ENCODE measurements at places on chromosomes 12 and 14.

DNA sequence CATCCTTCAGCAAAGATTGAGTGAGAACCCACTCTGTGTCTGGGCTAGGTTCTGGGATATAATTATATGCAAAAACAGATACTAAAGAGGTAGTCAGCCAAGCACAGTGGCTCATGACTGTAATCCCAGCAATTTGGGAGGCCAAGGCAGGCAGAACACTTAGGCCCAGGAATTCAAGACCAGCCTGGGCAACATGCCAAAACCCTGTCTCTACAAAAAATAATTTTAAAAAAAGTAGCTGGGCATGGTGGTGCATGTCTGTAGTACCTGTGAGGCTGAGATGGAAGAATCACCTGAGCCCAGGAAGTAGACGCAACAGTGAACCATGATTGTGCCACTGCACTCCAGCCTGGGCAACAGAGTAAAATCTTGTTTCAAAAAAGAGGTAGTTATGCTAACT lies 237.5 kb upstream of the HMGA2 start:
- no peak for DNase-seq

DNA sequence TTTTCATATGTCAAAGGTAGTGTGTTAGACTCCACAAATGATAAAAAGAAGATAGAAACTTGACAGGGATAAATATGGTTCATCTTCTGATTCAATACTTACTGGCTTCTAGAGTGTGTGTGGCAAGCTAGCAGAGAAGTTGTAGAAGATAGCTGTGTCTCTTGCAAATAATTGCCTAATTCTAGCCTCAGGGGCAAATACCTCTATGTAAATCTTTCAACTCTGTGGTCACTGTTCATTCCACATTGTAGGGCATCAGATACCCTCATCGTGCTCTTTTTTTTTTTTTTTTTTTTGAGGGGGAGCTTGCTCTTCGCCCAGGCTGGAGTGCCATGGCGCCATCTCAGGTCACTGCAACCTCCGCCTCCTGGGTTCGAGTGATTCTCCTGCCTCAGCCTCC lies 1.7 kb downstream of the OLR1 start:
- DNase-seq = no peak

GRCh38 chr14:68497011-68497410 lies 295.9 kb downstream of the ZFP36L1 start:
- no peak for DNase-seq

DNA sequence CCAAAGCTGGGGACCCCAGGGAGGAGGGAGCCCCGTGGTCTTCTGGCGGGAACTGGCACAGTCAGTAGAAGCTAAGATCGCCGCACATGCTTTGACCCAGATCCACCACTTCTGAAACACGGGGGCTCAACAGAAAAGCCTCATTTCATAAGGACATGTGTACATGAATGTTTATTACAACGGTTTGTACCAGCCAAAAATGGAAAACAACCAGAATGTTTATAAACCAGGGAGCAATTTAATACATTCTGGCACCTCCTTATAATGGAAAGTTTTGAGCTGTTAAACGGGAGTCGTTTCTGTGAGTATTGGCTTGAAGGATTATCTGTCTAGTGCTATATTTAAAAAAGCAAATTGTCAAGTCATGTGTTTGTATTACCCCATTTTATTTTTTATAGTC lies 7.3 kb upstream of the TMEM179 start:
- DNase-seq = no peak

GRCh38 chr12:123238961-123239360 lies 5.7 kb downstream of the MTRFR start:
- DNase-seq = no peak

DNA sequence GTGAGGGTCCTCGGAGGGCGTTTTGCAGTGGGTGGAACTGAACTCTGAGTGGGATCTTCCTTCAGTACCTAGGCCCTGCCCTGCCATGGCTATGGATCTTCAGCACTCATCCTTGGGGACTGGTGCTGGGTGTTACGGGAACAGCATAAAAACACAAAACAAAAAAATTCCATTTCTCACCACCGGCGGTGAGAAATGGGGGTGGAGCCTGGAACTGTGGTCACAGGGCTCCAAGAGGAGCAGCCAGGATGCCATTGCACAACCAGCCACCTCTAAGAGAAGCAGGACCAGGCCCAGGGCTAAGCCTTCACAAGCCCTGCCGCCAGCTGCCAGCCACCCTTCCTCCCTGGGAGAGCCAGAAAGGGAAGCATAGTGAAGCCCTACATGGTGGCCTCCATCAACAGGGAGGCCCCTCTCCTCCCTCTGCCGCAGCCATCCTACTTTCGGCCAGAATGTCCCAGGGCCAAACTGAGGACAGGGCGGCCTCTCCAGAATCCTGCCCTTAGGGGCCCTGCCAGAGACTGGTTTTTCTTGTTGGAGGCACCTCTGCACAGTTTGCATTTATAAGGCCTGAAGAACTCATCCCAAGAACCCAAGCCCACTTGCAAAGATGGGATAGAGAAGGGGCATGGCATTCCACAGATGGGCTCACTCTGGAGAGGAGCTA lies 76.5 kb downstream of the VCPKMT start:
- DNase-seq = no peak

DNA sequence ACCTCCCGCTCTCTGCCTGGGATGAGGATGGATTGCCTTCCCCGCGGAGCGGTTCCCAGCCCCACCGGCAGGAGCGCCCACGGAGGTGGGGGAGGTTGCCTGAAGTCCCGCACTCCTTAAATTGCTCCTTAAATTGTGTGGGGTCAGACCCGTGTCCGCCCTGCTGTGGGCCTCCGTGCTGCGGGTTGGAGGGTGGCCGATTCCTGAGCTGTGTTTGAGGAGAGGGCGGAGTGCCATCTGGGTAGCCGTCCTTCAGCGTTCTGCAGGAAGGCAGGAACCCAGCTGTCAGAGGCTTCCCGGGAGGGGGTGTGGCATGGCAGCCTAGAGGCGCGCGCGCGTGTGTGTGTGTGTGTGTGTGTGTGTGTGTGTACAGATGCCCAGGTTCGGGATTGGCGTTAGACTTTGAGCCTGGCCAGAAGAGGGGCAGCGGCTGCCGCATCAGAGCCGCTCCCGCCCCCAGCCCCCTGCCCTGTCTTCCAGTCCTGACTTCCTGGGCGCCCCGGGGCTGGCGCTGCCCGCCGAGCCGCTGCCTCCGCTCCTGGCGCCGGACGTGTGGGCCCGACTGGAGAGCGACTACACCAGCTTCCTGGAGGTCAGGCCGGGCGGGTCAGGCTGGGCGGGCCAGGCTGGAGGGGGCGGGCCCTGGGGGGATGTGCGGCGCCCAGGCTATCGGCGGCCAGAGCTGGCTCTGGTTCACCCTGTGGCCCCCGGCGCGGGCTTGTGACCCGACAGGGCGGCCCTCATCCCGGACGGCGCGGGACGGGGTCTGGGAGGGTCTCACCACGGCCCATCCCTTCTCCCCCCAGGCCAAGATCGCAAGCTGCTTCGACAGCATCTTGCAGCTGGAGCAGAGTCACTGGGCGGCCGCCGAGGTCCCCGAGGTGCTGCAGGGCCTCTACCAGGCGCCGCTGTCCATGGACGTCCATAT lies 9.2 kb downstream of the EXOC3L4 start:
- DNase-seq = peak; percentile 84

DNA sequence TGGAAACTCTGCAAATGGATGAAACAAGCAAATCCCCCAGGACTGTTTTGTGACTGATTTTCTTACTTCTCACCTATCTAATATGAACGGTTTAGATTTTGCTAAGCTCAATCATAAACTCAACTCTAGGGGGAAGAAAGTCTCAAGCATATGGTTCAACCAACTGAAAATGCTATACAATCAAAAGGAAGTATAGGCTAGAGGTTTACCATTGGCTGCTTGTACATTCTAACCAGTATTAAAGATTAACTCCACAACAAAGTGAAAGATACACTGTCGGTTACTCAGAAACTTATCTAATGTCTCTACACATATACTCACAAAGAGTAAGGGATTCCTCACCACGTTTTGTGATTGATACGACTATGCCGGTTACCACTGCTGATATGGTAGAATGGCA lies 281.8 kb upstream of the SOX5 start:
- DNase-seq = no peak

DNA sequence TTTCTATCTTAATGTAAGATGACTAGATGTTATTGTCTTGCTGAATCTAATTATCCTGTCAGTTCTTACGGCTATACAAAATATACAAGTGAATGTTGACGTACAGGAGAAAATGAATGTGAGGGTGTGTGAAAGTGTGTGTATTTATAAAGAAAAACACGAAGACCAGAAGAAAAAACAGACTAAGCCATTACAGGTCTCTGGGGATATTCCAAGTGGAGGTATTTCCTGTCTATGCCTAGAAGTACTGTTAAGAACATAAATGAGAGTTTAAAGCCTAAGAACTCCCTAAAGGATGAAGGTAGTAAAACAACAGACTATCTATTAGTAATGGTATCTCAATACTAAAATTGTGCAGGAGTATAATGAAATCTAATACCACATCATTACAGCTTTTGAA lies 7.6 kb downstream of the MDM1 start:
- no peak for DNase-seq

- DNase-seq = no peak
These were observed 72.1 kb downstream of the POLR3B start for GRCh38 chr12:106429636-106430035.

- no peak for DNase-seq
These were observed 5.0 kb upstream of the NPAS3 start for GRCh38 chr14:32933629-32934072.

DNA sequence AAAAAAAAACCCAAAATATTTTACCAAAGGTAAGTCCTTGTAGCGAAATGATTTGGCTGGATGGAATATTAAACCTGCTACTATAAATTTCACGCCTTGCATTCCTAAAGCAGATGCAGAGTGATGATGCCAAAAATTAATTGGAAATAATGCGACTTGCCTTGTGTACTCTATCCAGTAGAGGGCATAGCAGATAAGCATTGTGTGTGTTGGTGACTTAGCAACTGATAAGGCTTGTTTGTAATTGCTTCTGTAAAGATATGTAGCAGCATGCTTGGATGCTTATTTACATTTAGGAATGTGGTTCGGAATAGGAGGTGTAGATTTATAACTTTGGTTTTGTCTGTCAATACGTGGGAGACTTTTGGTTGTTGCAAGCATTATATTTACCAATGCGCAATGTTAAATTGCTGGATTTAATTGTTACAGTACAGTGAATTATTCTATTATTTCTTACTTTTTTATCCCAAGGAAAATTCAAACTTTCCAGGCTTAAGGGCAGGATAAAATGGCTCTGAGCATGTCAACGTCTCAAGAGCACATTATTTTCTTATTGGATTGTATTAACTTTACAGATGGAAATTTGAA lies 80.5 kb downstream of the TMEM260 start:
- DNase-seq = no peak

DNA sequence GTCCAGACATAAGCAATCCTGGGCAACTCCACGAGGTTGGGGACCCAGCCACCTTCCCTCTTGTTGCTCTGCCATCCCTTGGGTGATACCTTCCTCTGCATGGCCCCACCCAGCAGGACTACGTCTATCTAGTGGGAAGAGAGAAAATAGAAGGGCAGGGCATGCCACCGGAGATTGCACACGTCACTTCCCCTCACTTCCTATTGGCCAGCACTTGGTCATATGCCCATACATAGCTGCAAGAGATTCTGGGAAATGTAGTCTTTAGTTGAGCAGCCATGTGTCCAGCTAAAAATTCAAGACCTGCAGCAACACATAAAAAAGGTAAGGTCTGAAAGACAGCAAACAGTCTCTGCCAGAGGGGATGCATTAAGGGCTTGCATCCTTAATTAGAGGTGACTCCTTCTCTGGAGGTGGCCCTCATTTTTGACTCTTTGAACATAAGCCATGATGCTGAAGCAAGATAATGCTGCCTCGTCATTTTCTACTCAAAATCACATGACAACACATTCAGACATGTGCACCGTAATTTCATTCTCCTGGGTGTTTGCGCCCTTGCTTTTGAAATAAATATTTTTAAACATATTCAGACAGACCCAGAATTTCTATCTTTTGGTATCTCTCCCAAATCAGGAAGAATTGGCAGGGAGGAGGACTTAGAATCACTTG lies 91.8 kb upstream of the PWP1 start:
- DNase-seq = no peak

DNA sequence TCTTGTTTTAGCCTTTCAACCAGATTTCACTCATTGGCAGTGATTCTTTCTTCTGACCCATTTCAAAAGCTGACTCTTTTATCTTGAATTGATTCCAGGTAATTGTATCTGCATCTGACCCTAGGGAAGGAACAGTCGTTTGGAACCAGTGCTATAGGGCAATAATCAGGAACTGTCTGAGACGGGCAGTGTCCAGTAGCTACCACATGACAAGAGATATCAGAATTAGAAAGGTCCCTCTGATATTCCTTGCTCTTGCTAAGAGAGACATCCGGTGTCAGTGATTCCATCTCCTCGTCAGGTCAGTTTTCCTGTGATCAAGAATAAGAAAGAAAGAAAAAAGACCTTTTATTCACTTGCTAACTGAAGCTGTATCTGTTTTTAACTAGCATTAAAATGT lies 47.8 kb upstream of the PDE3A start:
- no peak for DNase-seq

GRCh38 chr12:16361142-16361783 lies 13.8 kb downstream of the MGST1 start:
- DNase-seq = no peak

GRCh38 chr12:47705229-47705565 lies 633 bp downstream of the RPAP3 start:
- DNase-seq = no peak
